ENCODE measurements at places on chromosomes 12 and 14. TPM values are rescaled to one million over a fixed set of nuclear protein-coding genes. Genes with fewer than 3 reads are reported as not detected.

PMCH gene
- total RNA-seq, result 1.6 TPM

DNA sequence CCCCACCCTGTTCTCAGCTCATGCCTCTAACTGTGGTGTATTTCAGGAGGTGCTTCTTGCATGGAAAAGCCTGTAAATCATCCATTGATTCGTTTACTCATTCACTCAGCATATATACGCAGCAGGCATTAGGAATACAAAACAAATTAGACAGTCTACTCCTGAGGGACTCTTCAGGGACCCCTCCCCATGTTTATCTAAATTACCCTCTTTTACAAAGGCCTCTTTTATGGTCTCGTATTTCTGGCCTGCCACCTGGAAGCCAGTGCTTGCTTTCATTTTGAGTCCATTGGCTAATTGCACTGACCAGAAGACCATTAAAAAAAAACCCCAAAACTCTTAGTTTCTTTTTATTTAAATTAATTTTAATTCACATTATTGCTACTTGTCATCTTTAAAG lies 134.4 kb downstream of the DACT1 start:
- DNase-seq, result no peak

GRCh38 chr14:49058511-49058910 lies 527.7 kb downstream of the RPS29 start:
- no peak for DNase-seq

SLCO1B1 gene
- total RNA-seq, result not detected

- no peak for DNase-seq
Observed at GRCh38 chr14:99247101-99247729, 24.8 kb downstream of the BCL11B start.

DNA sequence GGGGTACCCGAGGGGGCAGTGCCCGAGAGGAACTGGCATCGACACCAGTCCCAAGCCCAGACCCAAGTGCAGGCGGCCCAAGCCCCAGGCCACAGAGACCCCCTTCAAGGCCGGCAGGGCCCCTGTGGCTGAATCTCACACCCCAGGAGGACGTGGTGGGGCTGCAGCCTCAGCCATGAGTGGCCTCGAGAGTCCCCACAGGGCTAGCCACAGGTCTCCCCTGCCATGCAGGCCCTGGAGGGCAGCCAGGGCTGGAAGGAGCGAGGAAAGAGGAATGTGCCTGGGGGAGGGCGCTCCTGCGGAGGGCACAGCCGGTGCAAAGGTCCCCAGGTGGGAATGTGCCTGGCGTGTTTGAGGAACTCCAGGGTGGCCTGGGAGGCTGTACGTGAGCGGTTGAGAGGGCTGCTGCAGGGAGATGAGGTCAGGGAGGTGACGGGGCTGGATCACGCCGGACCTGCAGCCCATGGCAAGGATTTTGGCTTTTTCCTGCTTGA lies 86.1 kb downstream of the NCOR2 start:
- no peak for DNase-seq

GRCh38 chr12:114344831-114345230 lies 61.1 kb downstream of the TBX5 start:
- DNase-seq, result no peak

DNA sequence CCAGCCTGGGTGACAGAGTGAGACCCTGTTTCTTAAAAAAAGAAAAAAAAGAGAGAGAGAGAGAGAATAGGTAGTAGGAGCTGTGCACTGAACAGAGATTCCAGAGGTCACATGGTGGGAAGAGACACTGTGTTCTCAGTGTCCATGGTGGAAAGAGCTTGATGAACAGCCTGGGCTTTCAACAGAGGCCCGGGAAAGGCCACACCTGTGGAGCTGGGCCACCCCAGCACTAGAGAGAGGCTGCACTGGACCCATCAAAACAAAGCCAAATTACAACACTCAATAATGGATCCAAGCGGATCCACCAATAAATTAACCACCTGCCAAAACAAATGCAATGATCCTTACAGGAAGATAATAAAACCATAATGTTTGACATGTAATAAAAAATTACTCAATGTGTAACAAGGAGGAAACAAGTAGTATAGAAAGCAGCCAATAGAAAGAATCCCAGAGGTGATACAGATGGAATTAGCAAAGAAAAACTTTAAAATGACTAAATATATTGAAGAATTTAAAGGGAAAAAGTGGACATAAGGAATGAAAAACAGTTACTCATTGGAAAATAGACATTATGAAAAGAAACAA lies 44.8 kb upstream of the BCL2L14 start:
- no peak for DNase-seq

DNA sequence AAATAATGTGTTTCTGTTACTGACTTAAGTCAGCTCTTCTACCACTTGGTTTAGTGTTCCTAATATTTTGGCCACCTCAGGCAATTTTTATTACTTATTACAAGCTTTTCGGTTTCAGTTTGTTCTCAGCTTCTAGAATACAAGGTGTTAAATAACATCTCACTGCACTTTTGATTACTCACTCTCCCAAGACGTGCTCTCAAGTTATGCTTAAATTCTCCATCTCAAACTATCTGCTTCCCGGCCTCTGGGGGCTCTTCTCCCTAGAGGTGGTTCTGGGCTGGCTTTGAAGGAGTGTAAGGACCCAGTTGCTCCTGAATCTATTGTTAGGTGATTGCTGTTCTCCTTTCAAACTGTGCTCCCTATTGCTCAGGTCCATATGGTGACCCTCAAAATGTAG lies 193.9 kb upstream of the DDHD1 start:
- DNase-seq, result no peak

GRCh38 chr12:85152311-85152729 lies 116.2 kb downstream of the LRRIQ1 start:
- no peak for DNase-seq

DNA sequence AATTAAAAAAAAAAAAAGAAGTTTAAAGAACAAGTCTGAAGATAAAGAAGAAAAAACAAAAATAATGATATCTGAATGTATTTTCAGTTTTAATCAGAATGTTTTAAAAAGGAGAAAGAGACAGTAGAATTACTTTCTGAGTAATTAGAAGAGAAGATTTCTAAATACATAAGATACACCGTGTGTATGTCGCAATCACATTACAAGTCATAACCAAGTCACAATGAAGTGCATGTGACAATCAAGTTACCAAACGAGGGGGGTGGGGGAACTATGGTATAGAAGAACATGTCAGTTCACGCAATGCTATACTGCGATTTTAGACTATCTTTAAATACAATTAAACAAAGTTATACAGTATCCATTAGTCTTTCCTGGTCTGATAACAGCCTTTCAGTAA lies 1464.1 kb upstream of the FLRT2 start:
- DNase-seq, result no peak

GRCh38 chr12:5138845-5139244 lies 95.2 kb downstream of the KCNA5 start:
- no peak for DNase-seq

- DNase-seq, result no peak
Observed at GRCh38 chr14:35628989-35629388, 95.0 kb downstream of the INSM2 start.

RAPGEF3 gene
- 0.79 TPM for total RNA-seq

TAS2R14 gene
- 2.5 TPM for total RNA-seq

DNA sequence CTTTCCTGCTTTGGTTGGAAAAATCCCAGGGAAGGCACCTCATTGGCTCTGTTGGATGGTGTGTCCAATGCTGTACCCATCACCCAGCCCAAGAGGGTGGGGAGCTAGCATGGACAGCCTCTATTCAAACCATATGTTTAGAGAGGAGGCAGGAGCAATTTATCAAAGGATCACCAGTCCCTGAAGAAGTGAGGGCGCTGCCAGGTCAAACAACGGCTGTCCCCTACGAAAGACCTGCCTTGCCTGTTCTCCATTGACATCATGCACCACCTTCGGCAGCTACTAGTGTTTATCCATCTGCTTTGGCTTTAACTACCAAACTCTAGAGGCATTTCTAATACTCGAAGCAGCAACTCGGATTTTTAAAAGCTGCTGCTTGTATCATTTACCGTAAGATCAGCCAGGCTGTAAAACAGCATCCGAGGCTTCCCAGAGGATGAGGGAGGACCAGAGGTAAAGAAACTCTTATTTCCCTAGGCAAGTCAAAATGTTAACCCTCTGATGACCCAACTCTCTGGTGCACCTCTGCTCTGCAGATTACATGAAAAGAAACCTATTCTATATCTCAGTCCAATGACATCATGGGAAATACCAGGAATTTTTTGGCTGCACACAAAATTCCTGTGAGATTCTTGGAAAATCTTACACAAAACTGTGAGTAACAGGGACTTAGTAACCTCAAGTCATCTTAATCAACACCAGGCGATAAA lies 720.9 kb upstream of the TBX3 start:
- no peak for DNase-seq

DNA sequence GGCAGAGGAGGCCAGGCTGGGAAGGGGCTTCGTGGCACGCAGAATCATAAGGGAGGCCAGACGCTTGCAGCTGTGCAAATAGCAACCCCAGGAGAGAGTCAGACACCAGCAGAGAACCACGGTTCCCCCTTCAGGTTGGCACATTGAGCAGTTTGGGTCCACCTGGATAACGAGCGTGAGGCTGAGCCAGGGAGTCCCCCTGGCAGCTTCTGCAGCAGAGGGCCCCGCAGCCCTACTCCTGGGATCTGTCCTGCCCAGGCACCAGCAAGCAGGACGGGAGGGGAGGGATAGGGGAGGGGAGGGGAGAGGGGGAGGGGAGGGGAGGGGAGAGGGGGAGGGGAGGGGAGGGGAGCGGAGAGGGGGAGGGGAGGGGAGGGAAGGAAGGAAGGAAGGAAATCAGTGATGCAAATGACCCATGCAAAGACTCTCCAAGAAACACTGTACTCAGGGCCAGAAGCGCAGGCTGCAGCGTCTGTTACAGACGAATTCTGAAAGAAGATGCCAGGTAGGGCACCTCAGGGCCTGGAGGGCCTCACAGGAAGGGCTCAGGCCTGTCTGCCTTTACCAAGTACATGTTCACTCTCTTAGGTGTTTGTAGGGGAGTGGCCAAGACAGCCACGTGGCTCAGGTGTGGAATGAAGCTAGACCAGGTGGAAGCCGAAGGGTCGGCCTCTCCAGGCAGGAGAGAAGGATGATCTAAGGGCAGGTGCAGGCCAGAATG lies 32.3 kb upstream of the MMP17 start:
- no peak for DNase-seq

HOXC12 gene
- total RNA-seq, result not detected

SELPLG gene
- total RNA-seq, result 218 TPM

GRCh38 chr14:58736606-58737005 lies 98.8 kb downstream of the DACT1 start:
- no peak for DNase-seq

- no peak for DNase-seq
Observed at GRCh38 chr12:46136249-46136648, 132.6 kb downstream of the SLC38A1 start.

DNA sequence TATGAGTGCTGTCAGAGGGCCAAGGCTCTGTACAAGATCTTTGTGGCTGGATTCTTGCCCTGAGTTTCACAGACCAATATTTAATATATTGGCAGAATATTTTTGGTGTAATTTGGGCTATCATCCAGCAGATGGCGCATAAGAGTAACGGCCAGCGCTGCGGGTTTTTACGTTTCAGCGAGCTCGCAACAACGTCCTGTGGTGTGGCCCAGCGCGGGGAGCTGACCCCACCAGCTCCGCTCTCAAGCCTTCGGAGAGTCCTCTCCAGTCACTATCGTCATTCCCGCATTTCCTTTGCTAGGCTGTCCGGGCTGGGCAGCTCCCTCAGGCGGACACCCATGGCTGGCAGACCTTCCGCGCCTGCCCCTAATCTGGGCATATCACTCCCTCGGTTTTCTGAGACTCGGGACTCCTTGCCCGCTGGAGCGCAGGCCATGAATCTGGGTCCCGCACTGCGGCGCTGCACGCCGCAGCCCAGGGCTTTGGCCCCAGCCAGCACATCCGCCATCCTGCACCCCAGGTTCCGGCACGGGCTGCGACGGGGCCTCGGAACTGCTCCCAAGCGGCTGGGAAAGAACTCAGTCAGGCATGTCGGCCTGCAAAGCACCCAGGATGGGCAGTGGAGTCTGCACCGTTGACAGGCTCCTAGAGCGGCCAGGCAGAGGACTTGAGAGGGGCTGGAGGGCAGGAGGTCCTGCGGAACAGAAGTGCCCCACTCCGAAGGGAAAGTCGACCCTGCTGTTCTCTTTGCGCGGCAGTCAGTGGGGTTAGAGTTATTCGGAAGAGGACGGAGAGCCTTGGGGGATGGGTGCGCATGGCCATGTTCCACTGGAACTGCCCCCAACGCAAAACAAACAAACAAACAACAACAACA lies 18.4 kb downstream of the OLR1 start:
- peak; percentile 68 for DNase-seq

DNA sequence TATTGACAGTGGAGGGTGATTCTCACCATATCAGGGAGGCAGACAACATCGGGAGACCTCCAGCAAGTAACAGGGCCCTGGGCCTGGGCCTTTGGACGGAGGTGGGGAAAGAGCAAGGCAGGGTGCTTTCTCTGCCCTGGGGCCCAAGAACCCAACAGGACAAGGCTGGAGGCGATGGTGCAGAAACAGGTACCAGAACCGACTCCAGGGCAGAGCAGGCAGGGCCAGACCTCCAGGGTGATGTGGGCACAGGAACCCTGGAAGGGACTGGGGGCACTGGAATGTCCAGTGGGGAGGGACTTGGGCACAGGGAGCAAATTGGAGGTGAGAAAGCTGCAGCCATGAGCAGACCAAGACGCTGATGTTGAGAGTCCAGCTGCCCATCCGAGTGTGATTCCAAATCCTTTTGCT lies 44.4 kb downstream of the PRMT8 start:
- DNase-seq, result no peak

DNA sequence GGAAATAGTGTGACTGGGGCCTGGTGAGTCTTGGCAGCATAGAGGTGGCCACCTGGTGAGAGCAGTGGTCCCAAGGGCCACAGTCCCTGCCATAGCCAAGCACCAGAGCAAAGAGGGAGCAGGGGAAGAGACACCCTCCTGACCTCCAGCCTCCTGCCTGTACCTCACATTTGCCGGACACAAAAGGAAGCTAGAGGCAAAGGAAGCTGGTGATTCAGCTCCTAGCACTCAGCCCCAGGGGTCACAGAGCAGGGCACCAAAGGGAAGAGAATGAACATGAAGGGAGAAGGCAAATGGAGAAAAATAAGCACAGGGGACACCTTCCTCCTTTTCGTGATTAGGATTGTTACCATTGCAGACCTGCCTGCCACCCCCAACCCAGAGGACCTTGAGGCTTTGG lies 216.8 kb downstream of the ZFP36L1 start:
- DNase-seq, result no peak

OLR1 gene
- not detected for total RNA-seq

GRCh38 chr12:112131686-112132085 lies 6.3 kb downstream of the TRAFD1 start:
- no peak for DNase-seq

SERPINA4 gene
- total RNA-seq, result not detected

- DNase-seq, result peak; percentile 34
Observed at GRCh38 chr12:82959821-82960220, 273.1 kb downstream of the TMTC2 start.

Measured in CD4-positive, CD25-positive, alpha-beta regulatory T cell (primary cell).